Psoas muscle (tissue), 8 donors: ENCODE measurements at places on chromosomes 16 and 17. TPM values are rescaled to one million over a fixed set of nuclear protein-coding genes. Genes with fewer than 3 reads are reported as not detected.
A peak's percentile ranks its signal among the peaks of the same experiment; 100 is the strongest.

The KRT31 gene
- total RNA-seq = 0.87 TPM

The HYDIN gene
- 0.21 TPM for total RNA-seq

The TNFRSF13B gene
- total RNA-seq = not detected

The NDUFAF8 gene
- total RNA-seq = 56.7 TPM

The KRT40 gene
- total RNA-seq = not detected

DNA sequence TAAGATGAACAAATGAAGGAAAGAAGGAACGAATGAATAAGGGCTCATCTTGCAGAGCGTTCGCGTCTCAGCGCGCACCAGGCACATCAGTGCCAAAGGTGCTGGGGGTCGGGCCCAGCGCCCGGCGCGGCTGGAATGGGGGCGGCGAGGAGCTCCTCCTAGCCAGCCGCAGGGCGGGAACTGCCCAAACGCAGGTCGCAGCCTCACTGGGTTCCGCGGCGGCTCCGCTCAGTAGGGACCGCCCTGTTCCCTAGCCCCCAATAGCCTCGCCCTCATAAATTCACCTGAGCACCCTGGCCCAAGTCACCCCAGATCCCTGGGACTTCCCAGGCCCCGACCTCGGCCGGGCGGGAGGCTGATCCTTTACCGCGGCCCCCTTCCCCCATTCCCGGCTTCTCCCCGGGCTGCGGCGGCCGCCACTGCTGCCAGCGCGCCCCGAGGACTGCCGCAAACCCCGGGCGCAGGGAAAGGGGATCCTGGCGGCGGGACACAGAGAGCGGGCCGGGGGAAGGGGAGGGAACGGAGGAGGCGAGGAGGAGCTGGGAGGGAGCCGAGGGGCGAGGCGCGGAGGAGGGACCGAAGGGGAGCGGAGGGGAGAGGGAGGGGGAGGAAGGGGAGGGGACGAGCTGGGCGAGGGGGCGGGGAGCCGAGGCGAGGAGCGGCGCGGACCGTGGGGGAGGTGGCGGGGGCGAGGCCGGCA lies 377 bp upstream of the CRHR1 start:
- H3K27ac ChIP-seq = no peak overlapping the region
- peak; percentile 41 for DNase-seq
- H3K36me3 ChIP-seq = no peaks in the 10 kb centered on the region
- H3K4me1 ChIP-seq = peaks cover 16% of the 10 kb centered on the region

GRCh38 chr17:17213775-17214174 lies 7.6 kb upstream of the PLD6 start:
- peaks cover 16% of the 10 kb centered on the region for H3K4me1 ChIP-seq
- H3K36me3 ChIP-seq = peaks cover 5% of the 10 kb centered on the region
- no peak overlapping the region for H3K4me3 ChIP-seq
- no peak for DNase-seq

GRCh38 chr16:88805340-88805715 lies 1.7 kb downstream of the CDT1 start:
- H3K36me3 ChIP-seq = peaks cover 25% of the 10 kb centered on the region
- H3K4me1 ChIP-seq = peaks cover 6% of the 10 kb centered on the region
- peak; percentile 53 for DNase-seq
- no peak overlapping the region for H3K4me3 ChIP-seq
- H3K27me3 ChIP-seq = no peaks in the 10 kb centered on the region

DNA sequence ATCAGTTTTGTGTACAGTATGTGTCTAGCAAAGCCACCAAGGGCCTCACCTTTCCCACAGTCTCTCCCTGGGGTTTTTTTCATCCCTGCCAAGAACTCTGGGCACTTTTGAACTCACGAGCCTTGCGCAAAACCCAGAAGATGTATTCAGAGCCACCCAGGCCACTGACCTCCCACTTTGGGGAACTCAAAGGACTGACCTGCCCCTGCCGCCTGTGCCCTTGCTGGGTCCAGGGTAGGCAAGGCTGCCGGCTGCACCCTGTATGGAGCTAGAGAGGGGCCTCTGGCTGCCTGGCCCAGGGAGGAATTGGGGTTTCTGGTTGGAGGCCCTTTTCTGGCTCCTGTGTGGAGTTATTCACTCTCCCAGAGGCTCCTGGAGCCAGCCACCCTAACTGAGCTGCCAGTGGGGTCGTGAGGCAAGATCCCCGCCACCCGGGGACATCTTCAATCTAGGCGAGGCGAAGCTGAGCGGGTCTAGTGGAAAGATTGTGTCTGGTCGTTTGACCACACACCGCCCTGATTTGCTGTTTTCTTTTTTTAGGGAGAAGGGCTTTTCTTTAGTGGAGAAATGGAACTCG lies 1.9 kb downstream of the CDK5R1 start:
- no peak overlapping the region for H3K27ac ChIP-seq
- no peak for DNase-seq
- no peak overlapping the region for H3K4me3 ChIP-seq

- peak; percentile 82 for DNase-seq
- H3K36me3 ChIP-seq = peaks cover 14% of the 10 kb centered on the region
- peak overlapping the region; percentile 68 for H3K27ac ChIP-seq
- H3K4me1 ChIP-seq = peaks cover 37% of the 10 kb centered on the region
- no peaks in the 10 kb centered on the region for H3K27me3 ChIP-seq
These were observed 724 bp downstream of the UBE2I start for GRCh38 chr16:1309888-1310831.

GRCh38 chr16:53433930-53434376 lies 318 bp upstream of the RBL2 start:
- H3K36me3 ChIP-seq = no peaks in the 10 kb centered on the region
- peaks cover 20% of the 10 kb centered on the region for H3K4me1 ChIP-seq
- no peaks in the 10 kb centered on the region for H3K27me3 ChIP-seq

GRCh38 chr17:8160224-8160577 lies 2.5 kb downstream of the VAMP2 start:
- H3K4me3 ChIP-seq = no peak overlapping the region
- no peak for DNase-seq
- H3K4me1 ChIP-seq = peaks cover 38% of the 10 kb centered on the region
- H3K27ac ChIP-seq = peak overlapping the region; percentile 100

GRCh38 chr17:45073414-45074070 lies 12.4 kb downstream of the NMT1 start:
- H3K4me3 ChIP-seq = no peak overlapping the region
- H3K4me1 ChIP-seq = peaks cover 31% of the 10 kb centered on the region
- no peaks in the 10 kb centered on the region for H3K36me3 ChIP-seq
- peak overlapping the region; percentile 30 for H3K27ac ChIP-seq
- DNase-seq = no peak
